ENCODE measurements at places on chromosomes 16 and 17.

- DNase-seq, result no peak
Observed at GRCh38 chr16:15652293-15653001, 2.4 kb downstream of the NDE1 start.

GRCh38 chr17:77465358-77466041, 324.7 kb downstream of the SEC14L1 start:
- peak; percentile 67 for DNase-seq

DNA sequence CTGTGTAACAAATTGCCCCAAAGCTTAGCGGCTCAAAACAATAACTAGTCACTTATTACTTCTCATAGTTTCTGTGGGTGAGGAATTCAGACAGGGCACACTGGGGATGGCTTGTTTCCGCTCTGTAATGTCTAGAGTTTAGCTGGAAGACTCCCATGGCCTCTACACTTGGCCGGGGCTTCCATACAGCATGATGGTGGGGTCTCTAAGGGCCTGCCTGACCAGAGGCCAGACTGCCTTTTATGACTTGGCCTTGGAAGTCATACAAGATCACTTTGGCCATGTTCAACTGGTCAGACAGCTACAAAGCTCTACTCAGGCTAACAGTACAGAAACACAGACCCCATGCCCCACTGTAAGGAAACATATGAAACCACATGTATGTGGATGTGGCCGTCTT, 8.2 kb downstream of the GLP2R start:
- DNase-seq, result no peak

- DNase-seq, result no peak
Observed at GRCh38 chr16:71537643-71538042, 11.4 kb downstream of the CHST4 start.

DNA sequence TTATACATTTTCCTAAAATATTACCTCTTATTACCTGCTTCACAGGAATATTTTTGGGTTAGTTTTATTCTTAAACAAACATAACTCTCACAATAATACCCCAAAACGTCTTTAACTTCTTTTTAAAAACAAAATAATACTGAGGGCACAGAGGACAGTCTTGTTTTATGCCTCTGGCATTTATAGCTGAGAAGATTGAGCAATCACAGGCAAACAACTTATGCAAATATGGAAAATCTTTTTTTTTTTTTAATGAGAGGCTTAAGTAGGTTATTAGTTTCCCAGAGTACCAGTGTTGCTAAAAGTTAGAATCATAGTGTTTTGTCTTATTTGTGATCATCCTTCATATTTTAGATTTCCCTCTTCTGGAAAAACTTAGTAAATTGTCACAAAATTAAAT, 195.0 kb downstream of the FTO start:
- no peak for DNase-seq
